Stimulated activated CD4-positive, alpha-beta T cell treated with anti-CD3 and anti-CD28 coated beads, Interleukin-15, amount 100 ng/mL, for 1 hour (primary cell): ENCODE measurements at places on chromosomes 3 and 15.

- DNase-seq: peak; percentile 73
These were observed 35.1 kb downstream of the CMTM6 start for GRCh38 chr3:32467333-32468070.

- DNase-seq: no peak
These were observed 60.3 kb downstream of the RGMA start for GRCh38 chr15:93028632-93029213.

- DNase-seq: no peak
These were observed 477.0 kb downstream of the EPHA3 start for GRCh38 chr3:89584398-89584797.

- DNase-seq: no peak
These were observed 41.1 kb upstream of the SNTN start for GRCh38 chr3:63611382-63611781.

DNA sequence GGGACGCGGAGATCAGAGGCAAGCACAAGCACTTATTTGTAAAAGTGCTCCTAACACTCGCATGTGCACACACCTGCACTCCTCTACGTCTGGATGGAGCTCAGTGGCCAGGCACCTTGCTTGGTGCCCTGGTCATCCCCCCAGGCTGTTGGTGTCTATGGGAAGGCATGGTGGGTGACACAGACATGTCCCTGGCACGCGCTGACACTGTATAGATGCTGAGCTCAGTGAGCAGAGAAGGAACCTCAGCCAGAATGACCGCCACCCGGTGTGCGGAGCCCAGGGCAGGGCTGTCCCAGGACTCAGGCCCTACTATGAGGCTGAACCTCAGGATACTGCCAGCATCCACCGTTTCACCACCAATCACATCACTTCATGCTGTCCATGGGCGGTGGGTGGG, 64.5 kb downstream of the NIPA2 start:
- DNase-seq: no peak

- no peak for DNase-seq
These were observed 131.1 kb downstream of the ADAMTSL3 start for GRCh38 chr15:83784975-83785374.

GRCh38 chr15:63041402-63041973, 1.1 kb upstream of the TPM1 start:
- no peak for DNase-seq

- no peak for DNase-seq
These were observed 50.4 kb upstream of the SYN2 start for GRCh38 chr3:11953778-11954177.

- no peak for DNase-seq
These were observed 19.3 kb downstream of the SLC51A start for GRCh38 chr3:196235452-196236122.

DNA sequence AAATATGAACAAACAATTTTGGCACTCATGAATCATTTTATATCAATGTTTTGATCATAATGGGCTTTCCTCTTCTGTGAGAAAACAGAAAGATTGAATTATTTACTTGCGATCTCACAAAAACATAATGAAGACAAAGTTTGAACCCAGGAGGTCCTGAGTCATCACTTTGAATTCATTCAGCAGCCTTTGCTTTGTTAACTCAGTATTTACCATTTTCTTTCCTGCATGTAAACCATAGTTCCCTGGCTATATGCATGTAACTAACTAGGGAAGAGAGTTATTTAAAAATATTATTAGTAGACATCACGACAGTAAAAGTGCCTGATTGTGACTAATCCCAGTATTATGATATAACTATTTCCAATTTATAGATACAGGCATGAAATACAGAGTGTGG, 1026.2 kb downstream of the PLOD2 start:
- no peak for DNase-seq

DNA sequence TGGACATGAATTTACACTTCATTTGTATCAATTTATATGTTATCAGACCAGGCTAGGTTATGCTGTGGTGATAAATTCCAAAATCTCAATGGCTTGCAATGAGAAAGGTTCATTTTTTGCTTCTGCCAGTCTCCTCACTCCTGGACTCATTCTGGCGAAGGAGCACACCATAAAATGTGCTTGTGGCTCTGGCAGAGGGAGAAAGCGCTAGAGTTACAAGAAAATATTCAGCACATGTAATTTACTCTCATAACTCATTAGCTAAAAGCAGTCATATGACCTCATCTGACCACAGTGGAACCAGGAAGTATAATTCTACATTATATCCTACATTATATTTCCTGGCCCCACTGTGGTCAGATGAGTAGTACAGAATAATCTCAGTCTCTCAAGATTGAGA, 193.8 kb downstream of the BCHE start:
- no peak for DNase-seq

DNA sequence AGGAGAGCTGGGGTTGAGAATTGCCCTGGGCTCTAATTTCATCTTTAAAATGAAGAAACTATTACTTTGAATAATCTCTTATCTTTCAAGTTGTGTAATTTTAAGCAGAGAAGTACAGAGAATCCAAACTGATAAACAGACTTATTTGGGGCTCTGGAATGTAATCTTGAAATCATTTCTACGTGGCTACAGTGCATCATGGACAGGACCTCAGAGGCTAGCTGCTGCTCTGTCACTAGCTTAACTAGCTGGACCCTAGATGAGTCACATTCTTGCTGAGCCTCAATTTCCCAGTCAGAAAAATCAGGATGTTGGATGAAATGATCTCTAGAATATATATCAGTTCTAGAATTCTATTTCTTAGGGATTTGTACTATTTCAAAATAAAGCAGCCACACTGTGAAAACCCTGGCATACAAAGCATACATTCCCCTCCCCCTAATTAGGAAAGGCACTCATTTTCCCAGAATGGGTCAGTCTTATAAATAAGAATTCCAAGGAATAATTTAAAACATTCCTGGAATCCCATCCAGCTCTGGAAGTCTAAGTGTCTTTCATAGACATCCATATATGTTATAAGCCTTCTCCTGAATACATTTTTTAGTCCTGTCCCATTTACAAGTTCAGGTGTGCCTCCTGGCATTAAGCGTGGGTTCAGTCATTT, 47.2 kb downstream of the RASGRP1 start:
- DNase-seq: no peak

- peak; percentile 40 for DNase-seq
These were observed 3.3 kb downstream of the ANKRD63 start for GRCh38 chr15:40279437-40280141.

GRCh38 chr15:41774882-41775417, 666 bp downstream of the MAPKBP1 start:
- no peak for DNase-seq

- DNase-seq: no peak
These were observed 3.0 kb upstream of the MEX3B start for GRCh38 chr15:82048811-82049210.

GRCh38 chr3:194396859-194397756, 2.0 kb downstream of the GP5 start:
- DNase-seq: no peak

DNA sequence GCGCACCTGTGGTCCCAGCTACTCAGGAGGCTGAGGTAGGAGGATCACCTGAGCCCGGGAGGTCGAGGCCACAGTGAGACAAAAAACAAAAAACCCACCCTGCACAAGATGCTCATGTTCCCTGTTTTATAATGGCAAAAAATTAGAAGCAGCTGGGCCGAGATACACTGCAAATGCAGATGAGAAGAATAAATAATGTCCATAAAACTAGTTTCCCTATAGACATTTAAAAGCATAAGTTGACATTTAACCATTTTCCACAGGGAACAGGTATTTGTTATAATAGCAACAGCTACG, 537 bp upstream of the SCAP start:
- no peak for DNase-seq

GRCh38 chr3:178676077-178676476, 139.8 kb downstream of the KCNMB2 start:
- no peak for DNase-seq

- DNase-seq: no peak
These were observed 236.2 kb upstream of the THBS1 start for GRCh38 chr15:39344662-39345141.

- DNase-seq: no peak
These were observed 66.7 kb downstream of the SLC6A1 start for GRCh38 chr3:11059090-11059798.
